ENCODE measurements at places on chromosomes 11 and 22.

GRCh38 chr11:94549146-94549545 is 5.4 kb downstream of the FUT4 start:
- no peak for DNase-seq

GRCh38 chr11:73314117-73314961 is 6.3 kb downstream of the ARHGEF17 start:
- no peak for DNase-seq

DNA sequence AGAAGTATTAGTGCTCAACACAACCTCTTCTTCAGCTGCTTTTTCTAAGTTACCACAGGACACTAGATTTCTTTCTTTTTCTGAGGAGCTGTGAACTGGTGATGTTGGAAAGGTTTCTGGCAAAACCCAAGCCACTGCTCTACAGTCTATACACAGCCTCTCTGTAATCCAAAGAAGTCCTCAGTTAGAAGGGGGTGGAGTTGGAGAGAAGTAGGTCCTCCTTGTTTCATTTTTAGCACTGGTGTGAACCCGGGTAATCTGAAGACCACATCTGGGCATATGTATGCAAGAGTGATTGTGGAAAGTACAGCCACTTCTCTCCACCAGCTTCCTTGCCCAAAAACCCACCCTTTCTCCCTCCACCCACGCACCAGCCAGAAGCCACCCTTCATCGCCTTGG is 1168.1 kb downstream of the LRRC4C start:
- no peak for DNase-seq

- DNase-seq, result no peak
These were observed 6.7 kb downstream of the ZC3H7B start for GRCh38 chr22:41308054-41308453.

DNA sequence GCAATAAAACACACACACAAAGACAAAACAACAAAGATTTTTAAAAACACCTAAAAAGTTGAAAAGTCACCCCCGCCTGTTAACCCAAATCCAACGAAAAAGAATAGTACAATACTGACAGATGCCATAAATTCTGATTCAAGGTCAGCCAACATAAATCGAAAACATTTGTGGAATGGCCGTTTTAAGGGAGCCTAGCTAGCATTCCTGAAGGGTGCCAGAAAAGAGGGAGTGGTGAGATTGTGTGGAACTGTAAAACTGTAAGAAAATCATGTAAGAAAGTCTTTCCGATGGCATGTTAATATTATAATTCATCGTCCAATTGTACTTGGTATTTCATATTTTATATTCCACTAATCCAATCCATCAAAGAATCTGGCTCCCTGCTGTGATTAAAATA is 75.1 kb downstream of the RAB38 start:
- no peak for DNase-seq

GRCh38 chr11:62984451-62984991 is at the start of gene SLC22A6:
Gene SLC22A6, minus strand, starts transcription at chr11:62984967. Its CDS starts 277 bp downstream, at chr11:62984690.
- DNase-seq, result no peak
